GM12878 (cell line): ENCODE measurements at places on chromosomes 2 and 18.

- DNase-seq: peak; percentile 85
These were observed 162.1 kb downstream of the ZEB2 start for GRCh38 chr2:144357623-144358373.

DNA sequence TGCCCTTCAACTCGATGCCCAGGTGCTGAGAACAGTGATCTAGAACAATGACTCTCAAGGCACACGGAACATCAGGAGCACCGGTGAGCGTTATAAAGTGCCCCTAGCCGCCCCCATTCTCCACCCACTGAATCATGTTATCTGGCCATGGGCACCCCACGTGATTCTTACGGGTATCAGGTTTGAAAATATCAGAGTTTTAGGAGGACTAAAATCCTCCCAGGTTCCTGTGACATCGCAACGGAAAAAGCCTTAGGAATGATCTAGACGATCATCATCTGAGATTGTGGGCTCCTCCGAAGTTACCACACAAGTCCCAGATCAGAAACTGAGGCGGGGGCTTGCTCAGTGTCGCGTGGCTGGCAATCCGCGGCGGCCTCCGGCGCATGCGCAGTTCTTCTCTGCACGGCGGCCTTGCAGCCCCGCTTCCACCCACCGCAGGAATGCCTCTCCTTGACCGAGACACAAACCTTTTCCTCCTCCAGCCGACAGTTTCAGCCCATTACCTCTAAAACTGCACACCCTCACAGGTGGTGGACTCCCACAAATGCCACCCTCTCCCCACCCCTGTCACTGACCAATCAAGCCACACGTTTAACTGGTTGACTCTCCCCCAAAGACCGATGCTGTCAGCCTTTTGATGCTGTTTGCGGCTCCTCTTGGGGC lies 5.8 kb upstream of the MRPL33 start:
- DNase-seq: no peak

DNA sequence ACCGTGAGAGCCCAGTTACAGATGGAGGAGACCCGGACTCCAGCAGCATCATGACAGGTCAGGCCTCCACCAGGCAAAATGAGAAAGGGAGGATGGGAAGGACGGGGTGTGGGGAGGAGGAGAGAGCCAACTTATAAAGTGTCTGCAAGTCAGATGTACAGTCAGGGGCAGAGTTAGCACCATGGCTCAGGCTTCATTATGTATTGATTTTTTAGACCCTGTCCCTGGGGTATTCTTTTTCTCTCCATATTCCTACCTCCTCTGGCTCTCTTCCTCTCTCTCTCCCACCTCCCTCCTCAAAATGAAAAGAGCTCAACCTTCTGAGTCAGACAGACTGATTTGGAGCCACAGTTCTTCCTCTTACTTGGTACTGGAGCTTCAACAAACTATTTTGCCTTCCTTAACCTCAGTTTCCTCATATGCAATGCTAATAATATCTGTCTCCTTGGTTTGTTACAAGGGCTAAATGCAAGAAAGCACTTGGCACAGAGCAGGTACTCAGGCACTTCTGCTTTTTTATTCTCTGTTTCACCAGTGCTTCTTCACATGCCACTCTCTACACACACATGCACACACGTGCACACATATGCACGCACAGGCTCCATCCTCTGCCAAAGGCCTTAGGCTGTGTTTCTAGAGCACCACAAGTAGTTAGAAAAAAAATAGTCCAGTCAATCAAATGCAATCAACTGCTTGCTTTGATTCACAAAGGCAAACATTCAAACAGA lies 92.3 kb upstream of the PKDCC start:
- DNase-seq: peak; percentile 76

GRCh38 chr18:79200546-79201268 lies 131.5 kb downstream of the ATP9B start:
- no peak for DNase-seq

GRCh38 chr2:39778233-39778632 lies 825 bp downstream of the THUMPD2 start:
- DNase-seq: no peak

DNA sequence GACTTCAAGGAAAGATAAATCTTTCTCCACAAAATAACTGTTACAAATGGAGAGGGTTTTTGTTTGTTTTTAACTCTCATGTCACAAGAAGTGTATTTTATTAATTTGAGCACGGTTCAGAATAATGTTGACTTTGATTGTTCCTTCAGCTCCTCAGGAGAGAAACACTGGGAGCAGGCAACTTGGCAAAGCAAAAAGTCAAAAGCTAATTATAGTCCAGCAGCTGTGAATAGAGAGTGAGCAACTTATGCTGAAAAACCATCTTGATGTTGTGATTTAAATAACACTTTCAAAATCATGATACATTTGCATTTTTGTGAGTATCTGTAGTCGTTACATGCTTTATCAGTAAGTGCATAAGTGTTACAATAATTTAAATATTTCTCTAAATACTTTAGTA lies 37.5 kb upstream of the TTN start:
- DNase-seq: no peak

DNA sequence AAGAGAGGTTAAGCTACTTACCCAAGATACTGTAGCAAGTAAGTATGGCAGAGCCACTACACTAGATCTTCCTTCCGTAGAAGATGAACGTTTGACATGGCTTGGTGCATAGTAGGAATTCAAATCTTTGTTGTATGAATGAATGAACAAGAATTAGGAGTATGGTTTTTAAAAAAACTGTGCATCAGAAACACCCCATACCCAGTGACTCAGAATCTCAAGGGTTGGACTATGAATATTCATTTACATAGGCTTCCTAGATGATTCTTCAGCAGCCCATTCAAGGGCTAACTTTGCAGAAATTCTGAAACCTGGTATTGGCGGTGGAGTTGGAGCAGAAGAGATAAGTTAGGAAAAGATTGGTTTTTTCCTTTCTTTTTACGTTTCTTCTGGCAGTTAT lies 5.4 kb downstream of the ACTR3 start:
- no peak for DNase-seq

DNA sequence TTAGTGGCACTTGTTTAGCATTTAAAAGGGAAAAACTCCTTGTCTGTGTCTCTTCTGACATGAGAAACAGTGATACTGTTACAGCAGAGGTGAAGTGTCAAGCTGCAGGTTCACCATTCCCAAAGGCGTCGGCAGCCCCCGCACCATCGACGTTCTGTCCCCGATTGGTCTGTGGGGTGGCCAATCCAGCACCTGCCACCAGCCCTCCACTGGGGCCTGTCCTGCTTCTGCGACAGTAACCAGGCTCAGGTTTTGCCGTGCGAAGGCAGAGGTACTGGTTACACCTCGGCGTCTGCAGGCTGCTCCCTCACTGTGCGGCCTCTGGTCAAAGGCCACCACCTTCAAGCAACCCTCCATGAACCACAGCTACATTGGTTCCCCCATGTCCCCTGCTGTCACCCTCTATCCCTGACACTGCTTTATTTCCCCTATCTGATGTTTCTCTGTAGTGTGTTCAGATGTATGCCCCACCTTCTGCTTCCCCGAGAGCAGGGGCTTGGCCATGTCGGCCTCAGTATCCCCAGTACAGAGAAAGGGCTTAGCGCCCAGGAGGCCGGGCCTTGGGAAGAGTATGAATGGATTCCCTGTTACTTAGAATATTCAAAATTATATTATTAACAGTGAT lies 8.6 kb upstream of the ESPNL start:
- no peak for DNase-seq

DNA sequence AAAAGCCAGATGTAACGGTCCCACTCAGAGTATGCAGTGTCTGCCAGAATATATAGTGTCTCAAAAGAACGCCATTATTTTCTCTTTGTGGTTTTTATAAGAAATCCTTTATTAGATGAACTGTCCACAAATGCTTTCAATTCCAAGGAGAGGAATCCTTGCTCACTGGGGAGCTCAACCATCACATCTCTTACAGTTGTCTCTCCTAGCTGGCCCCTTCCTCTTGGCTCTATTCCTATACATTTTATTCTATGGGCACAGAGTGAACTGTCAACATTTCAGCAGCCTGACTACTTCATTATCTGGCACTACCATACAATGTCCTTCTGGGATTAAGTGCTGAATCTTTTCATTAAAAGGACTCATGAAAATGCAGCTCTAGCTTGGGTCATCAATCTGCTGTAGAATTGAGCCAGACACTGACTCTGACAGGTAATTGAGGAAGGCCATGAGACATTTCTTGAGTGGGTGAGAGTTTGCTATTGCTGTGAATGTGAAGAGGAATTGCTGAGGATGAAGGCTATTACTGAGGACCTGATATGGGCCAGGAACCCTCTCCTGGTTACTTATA lies 96.5 kb upstream of the THOC1 start:
- no peak for DNase-seq

GRCh38 chr18:2411381-2411960 lies 159.8 kb downstream of the METTL4 start:
- no peak for DNase-seq

- DNase-seq: no peak
These were observed 29.5 kb downstream of the RAB31 start for GRCh38 chr18:9737472-9738121.
